ENCODE measurements at places on chromosomes 6 and 20.
A peak's percentile ranks its signal among the peaks of the same experiment; 100 is the strongest.

GRCh38 chr6:154986787-154987235, 8.3 kb upstream of the TIAM2 start:
- no peak for DNase-seq

DNA sequence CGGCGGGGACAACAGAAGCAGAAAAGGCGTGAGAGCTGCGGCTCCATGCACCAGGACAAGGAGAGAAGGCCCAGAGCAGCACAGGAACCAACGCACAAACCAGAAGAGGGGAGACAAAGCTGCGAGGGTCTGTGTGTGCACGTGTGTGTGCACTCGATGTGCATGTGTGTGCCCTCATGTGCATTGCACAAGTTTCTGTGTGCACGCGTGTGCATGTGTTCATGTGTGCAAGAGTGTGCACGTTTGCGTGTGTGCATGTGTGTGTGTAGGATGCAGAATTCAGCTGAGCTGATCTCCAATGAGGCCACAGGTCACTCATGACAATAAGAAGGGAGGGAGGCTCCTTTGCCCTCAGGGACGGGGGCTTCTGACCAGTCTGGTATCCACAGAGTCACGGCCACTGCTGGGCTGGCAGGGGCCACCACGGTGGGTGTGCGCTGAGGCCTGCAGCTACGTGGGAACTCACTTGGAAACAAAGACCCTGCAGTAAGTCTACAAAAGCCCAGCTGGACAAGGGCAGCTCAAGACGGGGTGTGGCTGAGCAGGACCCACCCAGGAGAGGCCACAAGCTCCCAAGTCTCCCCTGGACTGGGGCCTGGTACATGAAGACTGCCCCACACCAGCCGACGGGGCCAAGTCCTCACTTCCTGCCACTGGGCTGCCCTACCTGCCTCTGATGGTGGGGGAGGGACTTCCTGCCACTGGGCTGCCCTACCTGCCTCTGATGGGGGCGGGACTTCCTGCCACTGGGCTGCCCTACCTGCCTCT, 48.1 kb upstream of the CHRNA4 start:
- DNase-seq: no peak

- DNase-seq: no peak
Observed at GRCh38 chr6:144123836-144124235, 26.5 kb upstream of the STX11 start.

DNA sequence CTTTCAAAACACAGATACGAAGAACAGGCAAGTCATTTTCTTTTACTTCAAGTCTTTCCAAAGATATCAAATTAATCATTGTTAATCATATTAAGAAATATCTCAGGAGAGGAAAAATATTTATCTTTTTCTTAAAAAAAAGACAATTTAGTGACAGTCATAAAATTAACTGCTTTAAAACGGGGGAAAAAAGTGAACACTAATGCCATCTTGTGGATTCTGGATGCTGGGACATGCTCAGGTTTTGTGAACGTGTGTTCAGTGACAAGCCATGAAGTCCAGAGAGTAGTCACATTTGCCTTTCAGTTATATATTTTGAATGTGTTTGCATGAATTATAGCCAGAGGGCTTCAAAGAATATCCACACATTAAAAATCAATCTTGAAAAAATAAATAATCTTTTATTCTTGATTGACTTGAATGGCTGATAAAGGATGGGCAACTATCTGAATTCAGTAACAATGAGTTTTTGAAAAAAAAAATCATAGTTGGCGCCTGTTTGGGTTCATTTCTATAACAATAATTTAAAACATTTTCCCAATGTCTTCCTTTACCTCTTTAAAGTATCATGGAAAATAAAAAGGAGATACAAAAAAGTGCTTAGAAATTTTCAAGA, 74.7 kb upstream of the NOX3 start:
- peak; percentile 5 for DNase-seq
